ENCODE measurements at places on chromosomes 3 and 15. TPM values are rescaled to one million over a fixed set of nuclear protein-coding genes. Genes with fewer than 3 reads are reported as not detected.

SKIL gene
- 27.5 TPM for total RNA-seq

GRCh38 chr3:43481375-43481774 lies 140.4 kb downstream of the ANO10 start:
- no peak for DNase-seq

GRCh38 chr15:60351066-60351465 lies 46.7 kb downstream of the ANXA2 start:
- no peak for DNase-seq

DNA sequence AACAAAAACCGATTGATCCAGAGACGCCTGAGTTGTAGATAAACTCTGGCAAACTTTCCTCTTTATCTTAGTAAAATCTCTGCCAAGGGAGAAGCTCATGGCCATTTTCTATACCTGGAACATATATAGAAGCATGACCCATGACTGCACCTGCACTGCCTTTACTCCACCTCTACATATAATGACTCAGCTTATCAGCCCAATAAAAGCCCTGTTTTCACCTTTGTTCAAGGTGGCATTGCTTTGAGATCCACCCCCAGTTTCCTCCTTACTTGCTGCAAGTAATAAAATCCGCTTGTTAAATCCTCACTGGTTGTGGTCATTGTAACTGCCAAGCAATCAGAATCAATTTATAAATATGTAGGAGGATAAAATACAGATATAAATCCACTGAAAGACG lies 1280.4 kb downstream of the NSUN3 start:
- no peak for DNase-seq

DNA sequence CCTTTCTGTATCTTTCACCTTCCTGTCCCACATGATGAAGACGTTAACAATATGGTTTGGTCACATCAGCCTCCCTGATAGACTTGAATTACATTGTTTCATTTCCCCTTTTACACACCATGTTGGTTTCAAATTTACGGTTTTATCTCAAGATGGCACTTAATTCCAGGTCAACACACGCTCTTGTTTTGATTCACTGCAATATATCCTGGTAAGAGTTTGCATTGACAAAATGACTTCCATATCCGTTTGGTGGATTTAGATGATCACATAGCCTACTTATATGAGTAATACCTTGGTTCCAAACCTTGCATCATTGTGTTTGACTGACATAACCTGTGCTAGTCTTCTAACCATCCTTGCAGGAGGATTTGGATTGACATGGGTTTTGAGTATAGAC lies 499.4 kb downstream of the ROBO1 start:
- DNase-seq = no peak

PCSK6 gene
- total RNA-seq = 3.7 TPM

XYLB gene
- 9.9 TPM for total RNA-seq

TPM1 gene
- 9.7 TPM for total RNA-seq

DNA sequence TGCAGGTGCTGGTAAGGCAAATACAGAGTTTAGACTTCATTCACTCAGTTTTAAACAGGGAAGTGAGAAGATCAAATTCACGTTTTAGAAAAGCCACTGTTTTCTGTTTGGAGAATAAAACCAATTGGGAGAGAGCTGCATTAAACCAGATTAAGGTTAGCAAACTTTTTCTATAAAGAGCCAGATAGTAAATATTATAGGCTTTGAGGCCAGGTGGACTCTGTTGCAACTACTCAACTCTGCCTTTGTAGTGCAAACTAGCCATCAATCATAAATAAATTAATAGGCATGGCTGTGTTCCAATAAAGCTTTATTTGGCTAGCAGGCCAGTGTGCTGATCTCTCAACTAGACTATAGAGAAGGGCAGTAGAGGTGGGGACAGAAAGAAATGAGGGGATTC lies 33.5 kb downstream of the SUCLG2 start:
- no peak for DNase-seq

DNA sequence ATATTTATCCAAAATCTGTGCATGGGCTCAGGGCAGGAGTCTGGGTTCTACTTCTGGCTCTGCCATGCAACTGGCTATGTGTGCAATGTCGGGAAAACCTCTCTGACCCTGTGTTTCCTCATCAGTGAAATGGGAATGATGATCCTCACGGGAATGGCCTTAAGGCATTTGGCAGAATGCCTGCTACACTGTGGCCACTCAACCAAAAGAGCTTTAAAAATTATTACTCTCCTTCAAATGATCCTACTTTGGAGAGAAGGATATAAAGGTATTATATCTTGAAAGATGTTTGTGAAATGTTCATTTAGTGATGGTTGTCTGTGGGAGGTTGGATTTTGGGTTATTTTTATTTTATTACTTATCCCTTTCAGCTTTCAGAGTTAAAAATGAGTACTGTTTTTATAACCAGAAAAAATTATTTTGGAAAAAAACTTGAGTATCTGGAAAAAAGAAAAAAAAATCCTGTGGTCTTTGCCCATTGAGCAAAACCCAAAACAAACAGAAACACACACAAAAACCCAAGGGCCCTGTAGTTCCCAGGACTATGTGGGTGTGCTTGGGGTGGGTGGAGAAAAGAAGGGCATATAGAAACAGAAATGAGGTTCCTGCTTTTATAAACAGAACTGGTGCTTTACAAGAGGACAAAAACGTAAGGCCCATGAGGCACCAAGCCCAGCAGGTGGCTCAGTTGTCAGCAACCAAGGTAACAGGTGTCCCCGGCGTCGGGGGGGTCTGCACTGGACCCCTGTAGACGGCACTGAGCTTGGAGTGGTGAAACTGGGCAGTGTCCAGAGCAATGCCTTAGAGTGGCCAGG lies 22.0 kb downstream of the RGMA start:
- DNase-seq = no peak

DNA sequence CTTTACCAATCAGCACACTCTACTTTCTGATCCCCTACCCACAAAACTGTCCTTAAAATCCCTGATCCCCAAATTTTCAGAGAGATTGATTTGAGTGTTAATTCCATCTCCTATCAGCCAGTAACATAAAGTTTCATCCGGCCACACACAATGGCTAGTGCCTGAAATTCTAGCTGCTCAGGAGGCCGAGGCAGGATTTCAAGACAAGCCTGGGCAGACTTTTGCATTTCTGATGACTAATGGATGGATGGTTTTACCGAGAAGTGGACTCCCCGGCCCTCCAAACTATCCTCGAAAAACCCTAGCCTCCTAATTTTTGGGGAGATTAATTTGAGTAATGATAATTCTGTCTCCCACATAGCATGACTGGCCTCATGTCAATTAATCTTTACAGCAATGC lies 269.8 kb upstream of the POU1F1 start:
- no peak for DNase-seq

NOX5 gene
- not detected for total RNA-seq

DNA sequence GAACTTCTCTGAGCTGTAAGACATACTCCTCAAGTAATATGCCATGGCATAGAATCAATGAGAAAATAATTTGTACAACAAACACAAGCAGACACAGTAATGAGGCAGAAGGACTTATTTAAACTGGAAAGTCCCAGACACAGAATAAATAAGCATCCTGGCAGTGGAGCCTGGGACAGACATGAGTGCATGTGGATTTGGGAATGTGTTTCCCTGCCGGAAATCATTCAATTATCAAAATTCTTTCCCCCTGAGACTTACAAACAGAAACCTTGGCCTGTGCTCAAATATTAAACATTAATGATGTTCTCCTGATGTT lies 520.1 kb downstream of the ROBO1 start:
- no peak for DNase-seq

DNA sequence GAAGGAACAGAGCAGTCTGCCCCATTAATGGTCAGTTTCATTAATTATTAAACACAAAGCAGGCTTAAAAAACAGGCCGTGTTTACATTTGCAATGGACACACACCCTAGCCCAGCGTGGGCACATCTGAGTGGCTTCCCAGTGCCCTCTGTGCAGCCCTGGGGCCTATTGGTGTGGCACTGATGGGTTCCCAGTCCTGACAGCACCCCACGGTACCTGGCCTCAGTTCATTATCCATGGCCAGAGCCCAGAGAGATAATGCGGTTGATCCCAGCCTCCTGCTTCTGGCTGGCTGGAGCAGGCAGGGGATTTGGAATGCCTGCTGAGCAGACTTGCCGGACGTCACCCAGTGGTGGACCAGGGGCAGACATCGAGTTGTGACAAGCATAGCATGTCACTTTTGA lies 110.5 kb upstream of the ABHD17C start:
- no peak for DNase-seq

ZNF80 gene
- 0.22 TPM for total RNA-seq

GRCh38 chr15:94229591-94230369 lies 1.6 kb upstream of the MCTP2 start:
- peak; percentile 69 for DNase-seq

DNA sequence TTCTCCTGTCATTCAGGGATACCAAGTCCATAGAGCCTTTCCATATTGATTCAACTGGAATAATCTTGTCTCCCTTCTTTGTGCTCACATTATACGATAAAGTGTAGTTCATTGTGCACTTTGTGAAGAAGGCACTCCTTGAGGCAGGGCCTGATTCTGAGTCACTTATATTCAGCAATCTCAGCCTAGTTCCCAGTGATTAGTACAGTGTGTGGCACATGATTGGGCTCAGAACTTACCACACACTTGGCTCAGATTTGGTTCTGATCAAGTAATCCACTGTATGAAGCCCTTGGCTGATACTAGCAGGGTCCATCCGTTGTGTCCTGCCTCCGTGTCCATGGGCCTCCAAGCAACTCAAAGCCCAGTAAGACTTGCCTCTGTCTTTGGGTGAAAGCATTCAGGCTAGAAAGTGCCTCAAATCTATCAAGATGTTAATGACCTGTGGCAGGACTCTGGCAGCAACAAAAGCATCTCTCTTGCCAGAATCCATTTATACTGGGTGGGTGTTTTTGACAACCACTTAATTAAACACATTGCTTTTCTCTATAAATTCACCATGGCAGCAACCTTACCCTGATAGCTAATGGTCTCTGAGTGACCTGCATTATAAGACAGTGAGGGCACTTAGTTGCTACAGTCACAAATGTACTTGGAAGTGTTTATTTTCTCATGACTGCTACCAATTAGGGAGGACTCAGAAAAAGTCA lies 51.3 kb downstream of the TPRG1 start:
- DNase-seq = no peak

HTR3E gene
- total RNA-seq = not detected

GRCh38 chr3:18633002-18633401 lies 207.9 kb upstream of the SATB1 start:
- DNase-seq = no peak

DNA sequence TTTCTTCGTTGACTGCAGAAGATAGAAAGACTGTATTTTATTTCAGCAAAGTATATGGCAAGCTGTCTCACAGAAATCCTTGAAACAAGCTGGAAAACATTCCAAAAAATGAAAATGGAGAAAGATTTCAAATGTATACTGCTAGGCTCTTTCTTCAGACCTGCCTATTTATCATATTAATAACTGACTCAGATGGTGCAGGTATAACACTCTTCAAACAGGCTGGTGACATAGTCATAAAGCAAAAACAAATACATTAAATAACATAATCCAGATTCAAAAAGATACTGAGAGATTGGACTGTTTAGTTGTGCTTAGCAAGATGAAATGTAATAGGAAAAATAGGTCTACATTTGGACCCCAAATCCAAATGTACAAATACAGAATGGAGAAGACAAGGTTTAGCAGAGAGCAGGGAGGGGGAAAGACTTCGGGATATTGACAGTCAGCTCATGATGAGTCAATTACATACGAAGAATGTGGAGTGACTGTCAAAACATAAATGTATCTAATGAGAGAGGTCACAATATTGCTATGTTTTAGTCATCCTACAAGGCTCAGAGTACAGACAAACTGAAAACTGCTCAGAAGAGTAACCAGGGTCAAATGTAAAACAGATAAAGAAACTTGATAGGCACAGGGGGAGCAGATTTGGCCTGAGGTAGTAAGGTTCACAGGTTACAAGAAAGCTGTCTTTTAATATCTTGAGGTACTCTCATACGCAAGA lies 88.7 kb downstream of the DMXL2 start:
- no peak for DNase-seq

LMOD3 gene
- total RNA-seq = not detected

GABRG3 gene
- not detected for total RNA-seq

GRCh38 chr15:25242957-25243799 lies 195.6 kb downstream of the UBE3A start:
- DNase-seq = no peak

- no peak for DNase-seq
These were observed 6.8 kb upstream of the SHQ1 start for GRCh38 chr3:72855001-72855400.

DNA sequence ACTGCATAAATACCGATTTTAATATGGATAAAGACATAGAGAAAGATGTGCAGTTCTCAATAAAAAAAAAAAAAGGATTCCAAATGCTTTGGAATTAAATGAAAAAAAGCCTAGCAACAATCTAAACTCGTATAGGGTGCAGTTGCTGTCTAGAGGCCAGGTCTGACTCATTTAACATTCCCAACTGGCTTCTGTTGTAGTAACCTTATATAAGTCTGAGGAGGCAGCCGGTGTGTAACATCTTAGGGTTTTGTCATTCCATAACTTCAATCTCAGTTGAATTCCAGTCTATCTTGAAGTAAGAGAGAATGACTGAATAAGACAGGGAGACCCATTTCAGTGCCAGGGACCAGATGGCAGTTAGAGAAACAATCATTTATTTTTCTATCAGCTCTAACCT lies 6.5 kb downstream of the PDCD10 start:
- no peak for DNase-seq

DNA sequence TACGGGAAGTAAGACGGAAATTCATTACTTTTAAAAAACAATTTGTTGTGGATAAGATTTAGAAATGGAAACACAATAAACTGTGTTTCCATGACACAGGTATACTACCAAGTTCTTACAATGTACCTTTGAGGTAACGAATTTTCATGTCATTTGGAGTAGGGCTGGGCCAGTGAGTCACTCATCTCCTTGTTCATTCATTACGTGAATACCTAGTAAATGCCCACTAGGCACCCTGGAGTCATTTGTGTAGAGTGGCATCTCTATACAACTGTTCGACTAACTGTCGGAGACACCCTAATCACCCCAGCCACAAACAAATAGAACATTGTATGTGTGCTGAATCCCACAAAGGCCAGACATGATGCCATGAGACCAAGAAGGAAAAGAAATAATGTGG lies 94.8 kb downstream of the IGF1R start:
- no peak for DNase-seq

DNA sequence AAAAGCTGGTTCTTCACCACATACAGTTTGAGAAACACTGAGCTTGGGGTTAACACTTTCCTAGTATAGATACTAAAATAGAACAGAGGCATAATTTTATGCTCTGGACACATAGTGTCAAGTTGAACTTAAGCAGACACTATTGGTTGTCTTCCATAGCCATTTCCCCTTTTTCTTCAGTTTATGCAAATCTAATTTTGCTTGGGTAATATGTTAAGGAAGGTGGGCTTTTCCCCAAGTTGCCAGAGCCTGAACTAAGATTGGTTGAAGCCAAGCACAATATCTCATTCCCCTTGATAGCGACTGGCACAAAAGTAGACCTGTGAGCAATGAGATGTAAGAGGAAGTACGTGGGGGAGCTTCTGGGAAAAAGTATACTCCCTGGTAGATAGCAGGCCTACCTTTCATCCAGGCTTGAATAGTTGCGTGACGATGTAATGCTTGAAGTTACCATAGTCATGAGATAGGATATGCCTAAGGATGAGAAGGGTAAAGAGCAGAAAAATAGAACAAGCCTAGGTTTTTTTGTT lies 4.5 kb upstream of the POPDC2 start:
- no peak for DNase-seq

EPHB1 gene
- total RNA-seq = 5.2 TPM

- DNase-seq = no peak
These were observed 24.4 kb downstream of the NR2F2 start for GRCh38 chr15:96354731-96355567.

GRCh38 chr3:32316319-32316718 lies 75.3 kb upstream of the CMTM7 start:
- no peak for DNase-seq
